ENCODE measurements at places on chromosomes 5 and 9.

GRCh38 chr9:18905883-18906629 lies 127.0 kb downstream of the SAXO1 start:
- no peak for DNase-seq

- no peak for DNase-seq
Measured at GRCh38 chr5:180589771-180590542, 1.3 kb downstream of the SCGB3A1 start.

GRCh38 chr5:105836268-105836667 lies 1834.5 kb downstream of the EFNA5 start:
- no peak for DNase-seq

- DNase-seq, result no peak
Measured at GRCh38 chr9:21615446-21615845, 133.3 kb upstream of the IFNE start.

- no peak for DNase-seq
Measured at GRCh38 chr5:157486221-157486681, 26.2 kb downstream of the NIPAL4 start.

GRCh38 chr9:109953300-109953699 lies 173.3 kb downstream of the PALM2AKAP2 start:
- no peak for DNase-seq

DNA sequence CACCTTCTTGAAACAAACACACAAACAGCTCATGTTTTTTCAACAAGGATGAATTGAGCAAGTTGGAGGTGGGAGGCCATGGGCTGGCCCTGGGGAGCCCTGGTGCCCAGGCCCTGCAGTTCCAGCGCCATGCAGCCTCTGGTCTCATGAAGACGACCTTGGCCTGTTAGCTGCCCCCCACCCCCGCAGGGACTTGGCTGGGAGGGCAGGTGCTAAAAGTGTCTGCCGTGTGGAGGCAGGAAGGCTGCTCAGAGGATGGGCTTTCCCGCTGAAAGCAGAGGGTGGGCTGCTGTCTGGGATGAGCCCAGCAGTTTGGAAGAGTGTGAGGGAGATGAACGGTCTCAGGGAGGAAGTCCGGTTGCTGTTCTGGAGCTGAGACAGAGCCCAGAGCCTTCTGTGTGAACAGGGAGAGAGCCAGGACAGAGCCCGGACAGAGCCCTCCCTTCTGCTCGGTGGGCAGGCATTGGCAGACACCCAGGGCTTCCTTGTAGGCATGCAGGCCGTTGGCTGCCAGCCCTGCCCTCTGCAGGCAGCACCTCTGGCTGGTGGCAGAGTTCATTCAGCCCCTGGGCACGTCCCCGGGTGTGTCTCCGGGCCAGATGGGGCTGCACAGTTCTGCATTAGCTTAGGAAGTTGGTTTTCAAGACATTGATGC lies 18.7 kb downstream of the ROPN1L start:
- DNase-seq, result no peak

- DNase-seq, result no peak
Measured at GRCh38 chr5:94218374-94218773, 400.0 kb downstream of the KIAA0825 start.

- DNase-seq, result no peak
Measured at GRCh38 chr5:2206293-2207108, 323.8 kb upstream of the IRX4 start.

- DNase-seq, result no peak
Measured at GRCh38 chr5:4511996-4512656, 628.0 kb upstream of the ADAMTS16 start.

DNA sequence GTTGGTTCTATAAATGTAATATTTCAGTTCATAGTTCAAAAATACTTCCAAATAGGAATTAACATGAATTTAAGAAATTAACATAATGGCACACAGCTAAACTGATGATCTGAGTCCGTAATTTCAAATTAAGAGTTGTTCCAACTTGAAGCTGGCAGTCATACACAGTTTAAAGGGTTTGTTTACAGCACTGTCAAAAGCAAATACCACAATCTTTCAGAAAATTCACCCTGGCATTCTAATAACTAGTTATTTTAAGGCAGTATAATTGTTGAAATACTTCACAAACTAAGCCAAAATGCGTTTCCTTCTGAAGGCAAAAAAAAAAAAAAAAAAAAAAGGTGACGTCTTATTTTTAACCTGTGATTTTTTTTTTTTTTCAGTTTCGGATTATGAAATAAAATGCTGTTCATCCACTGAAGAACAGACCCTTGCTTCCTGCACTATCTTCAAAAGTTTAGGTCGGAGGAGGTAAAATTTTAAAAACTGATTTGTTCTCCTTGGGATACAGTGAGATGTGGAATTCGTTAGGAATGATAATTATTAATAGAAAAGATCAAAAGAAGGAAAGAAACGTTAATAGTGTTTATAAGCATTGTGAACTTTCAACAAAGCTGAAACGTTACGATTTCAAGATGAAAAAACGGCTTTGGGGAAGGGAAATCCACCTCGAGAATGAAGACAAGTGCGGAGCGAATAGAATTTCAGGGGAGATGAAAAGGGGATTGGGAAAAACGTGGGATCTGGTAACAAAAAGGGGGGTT lies 850 bp downstream of the IL6ST start:
- no peak for DNase-seq

GRCh38 chr9:137184881-137185660 lies 3.3 kb downstream of the ANAPC2 start:
- DNase-seq, result no peak

GRCh38 chr5:79269733-79270166 lies 33.8 kb downstream of the JMY start:
- DNase-seq, result no peak

DNA sequence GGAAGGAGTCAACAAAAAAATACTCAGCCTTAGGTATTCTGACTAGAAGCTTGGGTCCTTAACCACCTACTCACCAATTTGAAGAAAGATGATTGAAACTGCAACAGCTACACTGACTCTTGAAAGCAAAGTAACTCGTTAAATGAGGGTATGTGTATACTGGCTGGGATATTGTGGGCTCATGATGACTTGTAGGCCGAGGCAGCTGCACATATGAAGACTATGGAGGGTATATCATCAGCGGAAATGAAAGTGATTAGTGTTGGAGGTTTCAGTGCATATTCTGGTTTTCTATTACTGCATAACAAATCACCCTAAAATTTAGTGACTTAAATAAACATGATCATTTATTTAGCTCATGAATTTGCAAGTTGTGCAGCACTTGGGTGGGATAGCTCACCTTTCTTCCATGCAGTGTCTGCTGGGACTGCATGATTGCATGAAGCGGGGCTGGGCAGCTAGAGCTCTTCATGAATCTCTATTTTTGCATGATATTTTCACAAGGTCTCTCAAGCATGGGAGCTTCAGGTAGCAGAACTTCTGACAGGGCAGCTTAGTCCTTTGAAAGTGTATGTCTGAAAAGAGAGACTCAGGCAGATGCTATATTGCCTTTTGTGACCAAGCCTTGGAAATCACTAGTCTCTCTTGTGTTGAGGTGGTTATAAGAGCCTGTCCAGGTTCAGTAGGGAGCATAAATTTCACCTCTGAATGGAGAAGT lies 96.1 kb upstream of the CDKN2B start:
- DNase-seq, result no peak

DNA sequence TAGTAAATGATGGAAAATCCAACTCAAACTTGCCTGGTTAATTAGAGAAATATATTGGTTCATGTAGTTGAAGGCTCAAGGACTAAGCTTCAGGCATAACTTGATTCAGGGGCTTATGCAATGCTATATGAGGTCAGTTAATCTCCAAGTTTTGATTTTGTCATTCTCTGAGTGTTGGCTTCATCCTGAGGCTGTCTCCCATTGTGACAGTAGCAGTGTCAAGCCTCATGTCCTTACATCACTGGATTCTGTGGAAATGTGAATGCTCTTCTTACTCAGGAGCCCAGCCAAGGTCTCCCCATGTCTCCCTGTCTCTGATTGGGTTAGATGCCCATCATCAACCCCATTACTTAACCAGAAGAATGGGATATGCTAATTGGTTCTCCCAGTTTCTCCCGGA lies 44.4 kb upstream of the SNX2 start:
- DNase-seq, result no peak

- no peak for DNase-seq
Measured at GRCh38 chr5:138064526-138064925, 19.3 kb upstream of the WNT8A start.

DNA sequence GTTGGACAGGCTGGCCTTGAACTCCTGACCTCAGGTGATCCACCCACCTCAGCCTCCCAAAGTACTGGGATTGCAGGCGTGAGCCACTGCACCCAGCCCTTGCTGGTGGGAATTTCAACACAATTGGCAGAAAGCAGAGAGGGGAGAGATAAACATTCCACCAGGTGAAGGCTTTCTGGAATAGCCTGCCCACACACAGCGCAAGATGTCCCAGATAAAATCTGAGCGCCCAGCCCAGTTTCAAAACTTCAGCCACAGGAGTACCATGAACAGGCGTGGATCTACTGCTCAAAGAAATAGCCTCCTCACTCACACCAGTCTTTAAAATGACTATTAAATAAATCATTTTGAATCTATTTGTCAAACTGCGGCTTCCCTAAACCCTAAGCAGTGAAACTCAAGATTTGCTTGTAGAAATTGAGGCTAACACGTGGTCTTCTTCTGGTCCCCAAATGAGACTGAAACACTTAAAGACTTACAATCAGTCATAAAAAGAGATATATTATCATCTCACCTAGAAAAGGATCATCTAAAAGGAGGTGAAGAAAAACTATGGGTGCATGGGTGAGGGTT lies 34.7 kb downstream of the CAPSL start:
- no peak for DNase-seq

DNA sequence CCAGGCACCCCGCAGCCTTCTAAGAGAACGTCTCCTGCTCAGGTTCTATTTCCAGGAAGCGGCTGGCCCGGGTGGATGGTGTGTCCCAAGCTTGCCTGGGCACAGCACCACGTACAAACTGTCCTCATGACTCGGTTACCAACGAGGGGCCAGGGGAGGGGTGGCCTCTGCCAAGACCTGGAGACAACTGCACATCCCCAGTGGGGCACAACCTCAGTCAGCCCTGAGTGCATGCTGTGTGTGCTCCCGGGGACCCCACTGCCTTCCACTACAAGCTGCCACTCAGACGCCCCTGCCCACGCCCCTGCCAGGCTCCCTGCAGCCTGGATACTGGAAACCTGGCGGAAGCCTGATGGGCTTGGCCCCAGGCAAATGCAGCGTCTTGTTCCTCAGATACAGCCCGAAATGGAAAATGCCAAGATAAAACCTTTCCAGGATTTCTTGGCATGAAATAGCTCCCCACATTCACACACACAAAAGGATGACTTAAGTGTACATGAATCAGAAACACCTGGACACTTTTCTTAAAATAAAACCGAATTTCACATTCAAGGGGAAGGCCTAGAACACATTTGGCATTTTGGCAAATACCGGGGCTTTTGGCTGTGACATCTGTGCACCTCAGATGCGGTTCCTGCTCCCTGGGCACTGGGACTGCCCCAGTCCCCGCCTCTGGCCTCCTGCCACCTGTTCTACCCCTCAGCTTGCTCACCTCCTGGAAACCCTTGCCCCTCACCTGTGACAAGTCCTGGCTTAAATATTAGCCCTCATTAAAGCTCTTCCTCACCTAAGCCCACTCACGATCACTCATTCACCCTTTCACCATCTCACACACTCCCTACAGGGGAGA lies 62.5 kb downstream of the COL23A1 start:
- DNase-seq, result no peak

GRCh38 chr9:69027355-69028097 lies 8.0 kb upstream of the FXN start:
- DNase-seq, result peak; percentile 46

GRCh38 chr9:68626526-68626925 lies 78.5 kb upstream of the PIP5K1B start:
- DNase-seq, result no peak

DNA sequence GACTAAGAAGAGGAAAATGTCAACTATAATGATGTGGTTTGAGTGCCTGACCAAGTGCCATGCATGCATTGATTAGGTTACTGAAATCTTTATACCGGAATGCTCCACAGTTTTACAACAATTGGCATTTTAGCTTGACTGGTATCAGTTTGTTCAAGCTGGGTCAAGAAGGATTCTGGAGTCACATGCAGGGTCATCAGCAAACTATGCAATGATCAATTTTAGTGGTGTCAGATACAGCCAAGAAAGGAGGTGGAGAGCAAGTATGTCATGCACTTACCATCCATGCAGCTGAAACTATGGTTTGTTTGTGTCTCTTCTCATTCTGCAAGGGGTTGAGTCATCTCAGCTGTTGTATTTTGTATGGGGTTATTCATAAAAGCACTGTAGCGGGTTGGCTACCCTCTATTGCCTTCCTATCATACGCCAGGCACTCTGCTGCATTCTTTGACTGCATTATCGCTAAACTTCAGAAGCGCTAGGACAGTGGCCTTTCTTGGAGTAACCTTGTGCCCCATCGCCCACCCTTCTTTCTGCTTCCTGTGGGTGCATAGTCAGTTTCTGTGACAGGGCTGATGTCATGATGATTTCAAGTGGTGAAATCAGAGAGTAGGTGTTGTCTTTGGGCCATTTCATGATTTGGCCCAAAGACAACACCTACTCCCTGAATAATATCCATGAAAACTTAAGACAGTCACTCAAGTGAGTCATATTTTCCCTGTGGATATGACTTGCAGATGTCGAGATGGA lies 145.4 kb downstream of the MTX3 start:
- peak; percentile 31 for DNase-seq

GRCh38 chr9:98118640-98119601 lies at the start of gene TRIM14:
Gene TRIM14 (minus strand): TSS chr9:98119222. CDS start chr9:98119188, 34 bp downstream.
- peak; percentile 30 for DNase-seq

- no peak for DNase-seq
Measured at GRCh38 chr5:55250064-55250463, 16.7 kb upstream of the CCNO start.

DNA sequence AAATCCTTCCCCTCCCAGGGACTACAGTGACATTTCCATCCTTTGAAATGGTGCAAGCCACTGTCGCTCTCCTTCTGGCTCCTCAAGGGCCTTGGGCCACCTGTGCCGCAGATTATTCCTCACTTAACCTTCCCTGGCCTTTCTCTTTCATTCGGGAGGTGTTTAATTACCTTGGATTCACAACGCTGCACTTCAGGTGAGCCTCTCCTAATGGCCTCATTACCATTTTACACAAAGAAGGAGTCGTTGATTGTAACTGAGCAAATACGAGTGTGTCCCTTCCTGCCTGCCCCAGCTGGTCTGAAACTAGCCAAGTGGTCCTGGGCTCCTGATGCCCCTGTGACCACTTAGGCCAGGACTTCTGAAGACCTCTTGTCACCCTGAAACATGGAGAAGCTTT lies 205.0 kb downstream of the CRB2 start:
- no peak for DNase-seq

DNA sequence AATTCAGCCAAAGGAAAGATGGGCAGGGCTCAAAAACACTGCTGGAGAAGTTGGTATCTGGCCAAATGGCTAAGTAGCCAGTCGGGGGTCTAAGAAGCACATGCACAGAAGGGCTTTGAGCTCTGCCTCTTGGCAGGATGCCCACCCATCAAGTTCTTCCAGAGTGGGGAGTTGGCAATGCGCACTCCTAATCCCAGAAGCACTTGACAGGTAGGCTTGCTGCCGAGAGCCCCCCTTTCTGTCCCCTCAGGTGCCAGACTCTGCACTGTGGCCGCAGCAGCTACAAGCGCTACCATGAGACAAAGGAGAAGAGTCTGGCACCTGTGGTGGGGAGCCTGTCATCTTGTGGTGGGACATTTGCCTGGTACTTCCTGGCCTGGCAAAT lies 252.9 kb upstream of the SLC24A2 start:
- DNase-seq, result no peak

GRCh38 chr9:68685770-68686169 lies 19.3 kb upstream of the PIP5K1B start:
- DNase-seq, result peak; percentile 20

Measured in stimulated activated CD4-positive, alpha-beta T cell treated with anti-CD3 and anti-CD28 coated beads, Interleukin-12 subunit alpha, Interleukin-12 subunit beta, amount 100 ng/mL, for 48 hours (primary cell).